OCI-M1 (cell line): ENCODE measurements at places on chromosomes 13 and 19.
A peak's percentile ranks its signal among the peaks of the same experiment; 100 is the strongest.

DNA sequence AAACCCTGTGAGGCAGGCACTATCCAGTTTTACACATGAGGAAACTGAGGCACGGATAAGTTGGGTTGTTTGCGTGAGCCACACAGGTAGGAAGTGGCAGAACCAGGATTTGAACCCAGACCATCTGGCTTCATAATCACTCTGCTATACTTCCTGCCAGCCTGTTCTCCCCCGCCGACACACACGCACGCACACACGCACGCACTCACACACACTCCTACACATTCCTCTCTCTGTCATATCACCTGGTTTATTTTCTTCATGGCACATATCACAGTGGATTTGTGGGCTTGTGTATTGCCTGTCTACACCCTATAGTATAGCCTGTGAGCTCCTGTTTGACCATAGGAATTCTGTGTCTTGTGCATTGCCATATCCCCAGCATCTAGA, 140.0 kb downstream of the SIPA1L3 start:
- no peak for DNase-seq

GRCh38 chr13:50428183-50428877, 413.1 kb downstream of the KCNRG start:
- no peak for DNase-seq

DNA sequence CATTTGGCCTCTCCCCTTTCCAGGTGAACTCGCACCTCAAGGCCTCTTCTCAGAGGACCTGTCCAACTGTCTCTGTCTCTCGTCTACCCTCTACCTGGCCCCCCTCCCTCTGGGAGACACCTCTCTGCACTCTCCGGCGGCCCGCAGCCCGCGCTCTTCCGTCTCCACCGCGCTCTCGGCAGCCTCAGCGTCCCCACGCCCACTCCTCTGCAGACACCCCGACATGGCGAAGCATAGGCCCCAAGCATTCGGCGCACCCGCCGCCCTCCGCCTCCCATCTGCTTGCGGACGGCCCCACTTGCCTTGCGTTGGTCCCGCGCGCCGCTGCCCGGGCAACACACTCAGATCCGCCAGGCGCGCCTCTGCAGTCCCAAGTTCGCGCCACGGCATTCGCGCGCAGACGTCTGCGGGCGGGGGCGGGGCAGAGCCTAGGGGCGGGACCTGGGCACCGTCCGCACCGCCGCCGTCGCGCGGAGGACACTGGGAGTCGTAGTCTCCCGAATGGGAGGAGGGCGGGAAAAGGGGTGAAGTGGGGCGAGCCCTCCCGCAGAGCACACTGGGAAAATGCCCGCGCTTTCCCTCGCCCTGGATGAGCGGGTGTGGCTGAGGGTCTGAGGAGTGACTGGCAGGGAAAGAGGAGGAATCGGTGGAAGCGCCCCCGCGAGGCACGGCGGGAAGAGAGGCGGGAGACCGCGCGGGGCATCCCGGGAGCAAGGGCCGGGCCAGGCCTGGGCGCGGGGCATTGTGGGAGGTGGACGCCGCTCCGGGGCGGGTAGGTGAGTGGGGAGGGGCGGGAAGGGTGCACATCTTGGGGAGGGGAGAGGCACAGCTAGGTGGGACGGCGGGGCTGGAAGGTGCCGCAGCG, at the start of the genes LIG1 and ZSWIM9:
LIG1 (minus strand) TSS at position 406 of the 865 bp plus-strand sequence. CDS start 4,778 bp downstream, outside the sequence.
ZSWIM9 (plus strand) TSS at position 742 of the 865 bp plus-strand sequence. CDS start 1,123 bp downstream, outside the sequence.
- peak; percentile 97 for DNase-seq

- peak; percentile 46 for DNase-seq
Measured at GRCh38 chr13:49690133-49690994, 922 bp downstream of the EBPL start.

DNA sequence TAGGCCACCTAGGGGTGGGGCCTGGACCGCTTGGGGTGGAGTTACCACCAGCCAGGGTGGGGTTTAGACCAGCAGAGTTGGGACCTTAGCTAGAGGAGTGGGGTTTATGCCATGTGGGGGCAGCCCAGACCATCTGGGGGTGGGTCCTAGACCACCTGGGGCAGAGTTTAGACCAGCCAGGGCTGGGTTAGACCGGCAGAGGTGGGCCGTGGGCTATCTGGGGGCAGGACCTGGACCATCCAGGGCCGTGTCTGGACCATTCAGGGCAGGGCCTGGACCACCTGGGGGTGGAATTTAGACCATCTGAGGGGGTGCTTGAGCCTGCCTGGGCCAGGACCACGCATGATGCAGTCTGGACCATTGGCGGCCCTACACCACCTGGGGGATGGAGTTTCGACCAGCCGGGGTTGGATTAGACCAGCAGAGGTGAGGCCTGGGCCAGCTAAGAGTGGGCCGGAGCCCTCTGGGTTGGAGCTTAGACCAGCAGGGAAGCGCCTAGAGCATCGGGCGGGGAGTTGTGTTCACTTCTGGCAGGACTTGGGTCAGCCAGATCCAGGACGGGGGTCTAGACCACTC, 10.0 kb upstream of the CACNG6 start:
- DNase-seq, result no peak

DNA sequence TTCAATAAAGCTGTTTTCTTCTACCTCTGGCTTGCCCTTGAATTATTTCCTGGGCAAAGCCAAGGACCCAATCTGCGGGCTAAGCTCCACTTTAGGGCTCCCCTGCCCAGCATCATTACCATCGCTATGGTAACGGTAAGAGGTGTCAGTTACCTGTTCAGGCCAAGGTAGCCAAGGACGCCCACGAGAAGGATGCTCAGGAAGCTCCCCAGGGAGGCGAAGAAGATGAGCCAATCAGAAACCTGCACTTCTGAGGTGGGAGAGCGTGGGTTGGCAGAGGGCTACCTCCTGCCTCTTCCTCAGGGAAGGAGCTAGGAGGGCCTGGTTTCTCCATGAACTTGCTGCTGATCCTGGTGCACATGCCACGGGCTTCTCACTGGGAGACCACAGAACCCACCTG, 24.7 kb downstream of the IL12RB1 start:
- no peak for DNase-seq

DNA sequence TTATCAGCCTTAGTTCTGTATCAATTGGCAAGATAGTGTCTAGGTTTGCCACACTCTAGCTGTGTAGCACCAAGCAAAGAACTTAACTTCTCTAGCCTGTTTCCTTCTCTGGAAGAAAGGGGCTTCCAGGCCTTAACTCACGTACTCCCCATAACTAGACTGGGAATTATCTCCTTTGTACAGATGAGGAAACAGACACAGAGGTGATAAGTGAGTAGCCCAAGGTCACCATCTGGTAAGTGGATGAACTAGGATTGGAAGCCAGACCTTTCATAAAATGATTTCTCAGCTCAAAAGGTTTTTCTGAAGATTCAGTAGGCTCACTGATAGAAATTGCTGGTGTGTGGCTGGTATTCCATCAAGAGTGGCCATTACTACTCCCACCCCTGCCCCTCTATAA, 3.1 kb downstream of the ZNF428 start:
- peak; percentile 25 for DNase-seq

GRCh38 chr13:46388846-46389245, 1.8 kb upstream of the RUBCNL start:
- DNase-seq, result no peak

DNA sequence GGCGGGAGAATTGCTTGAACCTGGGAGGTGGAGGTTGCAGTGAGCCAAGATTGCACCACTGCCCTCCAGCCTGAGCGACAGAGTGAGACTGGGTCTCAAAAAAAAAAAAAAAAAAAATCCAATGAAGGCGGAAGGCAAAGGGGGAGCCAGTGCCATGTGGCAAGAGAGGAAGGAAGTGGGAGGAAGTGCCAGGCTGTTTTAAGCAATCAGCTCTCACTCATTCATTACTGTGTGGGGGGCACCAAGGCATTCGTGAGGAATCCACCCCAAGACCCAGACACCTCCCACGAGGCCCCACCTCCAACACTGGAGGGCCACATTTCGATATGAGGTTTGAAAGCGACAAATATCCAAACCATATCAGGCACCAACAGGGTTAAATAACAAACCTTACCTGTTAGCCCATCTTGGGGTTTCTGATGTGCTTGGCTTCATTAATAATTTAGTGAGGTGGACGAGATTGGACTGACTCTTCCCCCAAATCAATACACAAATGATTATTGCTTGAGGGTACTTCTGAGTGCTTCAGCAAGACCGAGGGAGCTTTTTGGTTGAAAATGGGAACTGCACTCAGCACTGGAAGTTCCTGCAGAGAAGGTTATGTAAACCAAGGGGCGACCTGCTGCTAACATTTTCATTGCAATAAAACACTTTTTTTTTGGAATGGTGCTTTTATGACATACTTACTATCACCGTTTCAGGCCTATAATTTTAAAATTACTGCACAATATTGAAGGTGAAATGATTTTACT, 7.5 kb upstream of the LRP3 start:
- no peak for DNase-seq

GRCh38 chr19:47406711-47407416, 12.5 kb downstream of the MEIS3 start:
- peak; percentile 61 for DNase-seq

- no peak for DNase-seq
Measured at GRCh38 chr13:109783447-109783814, 3.0 kb downstream of the IRS2 start.

GRCh38 chr19:46133101-46133627, 8.7 kb upstream of the IGFL3 start:
- DNase-seq, result peak; percentile 40

DNA sequence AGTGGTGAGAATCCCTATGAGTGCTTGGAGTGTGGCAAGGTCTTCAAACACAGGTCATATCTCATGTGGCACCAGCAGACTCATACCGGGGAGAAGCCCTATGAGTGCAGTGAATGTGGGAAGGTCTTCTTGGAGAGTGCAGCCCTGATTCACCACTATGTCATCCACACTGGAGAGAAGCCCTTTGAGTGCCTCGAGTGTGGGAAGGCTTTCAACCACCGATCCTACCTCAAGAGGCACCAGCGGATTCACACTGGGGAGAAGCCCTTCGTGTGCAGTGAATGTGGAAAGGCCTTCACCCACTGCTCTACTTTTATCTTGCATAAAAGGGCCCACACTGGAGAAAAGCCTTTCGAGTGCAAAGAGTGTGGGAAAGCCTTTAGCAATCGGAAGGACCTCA, 18.7 kb upstream of the AURKC start:
- no peak for DNase-seq

GRCh38 chr13:64767054-64767453, 2463.1 kb downstream of the PCDH9 start:
- no peak for DNase-seq

GRCh38 chr13:77918391-77919245, at the start of gene EDNRB:
EDNRB (minus strand) TSS chr13:77918831; CDS start chr13:77918573, 258 bp downstream.
- peak; percentile 24 for DNase-seq

DNA sequence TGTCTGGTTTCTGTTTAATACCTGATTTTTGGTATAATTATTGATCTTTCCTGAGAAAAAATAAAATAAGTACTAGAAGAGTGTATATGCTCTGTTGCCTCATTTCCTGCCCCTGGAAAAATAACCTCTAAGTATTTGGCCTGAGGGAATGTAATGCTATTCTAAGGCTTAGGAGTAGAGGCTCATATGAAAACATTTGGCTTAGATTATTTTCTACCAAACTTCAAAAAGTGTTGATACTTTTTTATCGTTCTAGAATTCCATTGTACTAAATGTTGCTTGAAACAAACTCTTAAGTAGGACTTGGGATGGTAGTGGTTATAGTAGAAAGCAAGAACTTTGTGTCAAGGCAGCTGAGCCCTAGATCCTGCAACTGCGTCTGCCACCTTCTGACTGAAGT, 57.8 kb downstream of the COG3 start:
- no peak for DNase-seq

- no peak for DNase-seq
Measured at GRCh38 chr13:75904012-75904411, 267.9 kb downstream of the LMO7 start.

- DNase-seq, result no peak
Measured at GRCh38 chr19:47381653-47382279, 32.7 kb downstream of the DHX34 start.
